Colonic mucosa (tissue), 4 donors: ENCODE measurements at places on chromosomes 1 and 21. TPM values are rescaled to one million over a fixed set of nuclear protein-coding genes. Genes with fewer than 3 reads are reported as not detected.

LRRC53 gene
- total RNA-seq = not detected

SMCP gene
- not detected for total RNA-seq

ITGB2 gene
- 27.1 TPM for total RNA-seq

PACC1 gene
- total RNA-seq = 3.1 TPM

LCE7A gene
- not detected for total RNA-seq

CFHR1 gene
- total RNA-seq = 0.32 TPM

PTPRU gene
- 2.3 TPM for total RNA-seq

FNBP1L gene
- total RNA-seq = 48.3 TPM

E2F2 gene
- total RNA-seq = 8.2 TPM

SLC6A17 gene
- total RNA-seq = 0.19 TPM

SOAT1 gene
- 36.1 TPM for total RNA-seq

DCST2 gene
- total RNA-seq = 1.7 TPM

DOP1B gene
- 78.8 TPM for total RNA-seq

SPRR3 gene
- not detected for total RNA-seq

MAD2L2 gene
- total RNA-seq = 8.5 TPM

CATSPER4 gene
- not detected for total RNA-seq

LCE2C gene
- total RNA-seq = not detected

RBM34 gene
- total RNA-seq = 61.2 TPM

KRTAP15-1 gene
- total RNA-seq = not detected

S100A3 gene
- total RNA-seq = not detected

CHAF1B gene
- total RNA-seq = 12.0 TPM

DNALI1 gene
- 4.1 TPM for total RNA-seq

CYP4Z1 gene
- not detected for total RNA-seq

ABCG1 gene
- 13.8 TPM for total RNA-seq

OR2L8 gene
- total RNA-seq = not detected

MMP23B gene
- total RNA-seq = 5.8 TPM

HTR1D gene
- total RNA-seq = 0.27 TPM

SPRR1B gene
- not detected for total RNA-seq

HRNR gene
- not detected for total RNA-seq

VHLL gene
- not detected for total RNA-seq

B3GALT6 gene
- total RNA-seq = 12.0 TPM

KLHL12 gene
- total RNA-seq = 29.6 TPM

DPYD gene
- total RNA-seq = 4.9 TPM

LAPTM5 gene
- 41.0 TPM for total RNA-seq

GPR25 gene
- total RNA-seq = 0.19 TPM

TNNI3K gene
- 0.59 TPM for total RNA-seq

IL22RA1 gene
- total RNA-seq = 17.3 TPM

PCP4 gene
- total RNA-seq = 0.99 TPM

SLAMF1 gene
- 0.69 TPM for total RNA-seq

NAXE gene
- total RNA-seq = 68.4 TPM

DNAH14 gene
- 7.5 TPM for total RNA-seq

NCMAP gene
- total RNA-seq = 2.7 TPM

MACO1 gene
- total RNA-seq = 17.7 TPM

AMIGO1 gene
- total RNA-seq = 2.5 TPM

ELAVL4 gene
- 1.5 TPM for total RNA-seq

C4BPA gene
- total RNA-seq = 2.3 TPM
